ENCODE measurements at places on chromosomes 12 and 14.

GRCh38 chr14:90019824-90020523 lies 41.8 kb upstream of the KCNK13 start:
- no peak for DNase-seq

DNA sequence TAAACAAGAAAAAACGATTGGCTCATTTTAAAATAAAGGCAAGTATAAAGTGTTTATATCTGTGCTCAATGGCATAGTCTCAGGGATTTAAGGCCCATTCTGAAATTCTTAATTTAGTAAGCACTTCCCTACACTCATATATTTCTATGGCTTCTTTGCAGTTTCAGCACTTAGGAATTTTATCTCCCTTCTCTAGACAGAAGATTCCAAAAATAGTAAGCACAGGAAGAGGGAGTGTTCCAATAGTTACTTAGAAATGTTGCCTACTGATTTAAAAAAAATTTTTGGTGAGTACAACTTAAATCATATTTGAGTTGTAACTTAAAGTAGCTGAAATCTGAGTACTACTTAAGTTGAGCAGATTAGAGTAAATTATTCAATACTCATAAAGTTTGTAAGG lies 19.8 kb downstream of the INSM2 start:
- no peak for DNase-seq

DNA sequence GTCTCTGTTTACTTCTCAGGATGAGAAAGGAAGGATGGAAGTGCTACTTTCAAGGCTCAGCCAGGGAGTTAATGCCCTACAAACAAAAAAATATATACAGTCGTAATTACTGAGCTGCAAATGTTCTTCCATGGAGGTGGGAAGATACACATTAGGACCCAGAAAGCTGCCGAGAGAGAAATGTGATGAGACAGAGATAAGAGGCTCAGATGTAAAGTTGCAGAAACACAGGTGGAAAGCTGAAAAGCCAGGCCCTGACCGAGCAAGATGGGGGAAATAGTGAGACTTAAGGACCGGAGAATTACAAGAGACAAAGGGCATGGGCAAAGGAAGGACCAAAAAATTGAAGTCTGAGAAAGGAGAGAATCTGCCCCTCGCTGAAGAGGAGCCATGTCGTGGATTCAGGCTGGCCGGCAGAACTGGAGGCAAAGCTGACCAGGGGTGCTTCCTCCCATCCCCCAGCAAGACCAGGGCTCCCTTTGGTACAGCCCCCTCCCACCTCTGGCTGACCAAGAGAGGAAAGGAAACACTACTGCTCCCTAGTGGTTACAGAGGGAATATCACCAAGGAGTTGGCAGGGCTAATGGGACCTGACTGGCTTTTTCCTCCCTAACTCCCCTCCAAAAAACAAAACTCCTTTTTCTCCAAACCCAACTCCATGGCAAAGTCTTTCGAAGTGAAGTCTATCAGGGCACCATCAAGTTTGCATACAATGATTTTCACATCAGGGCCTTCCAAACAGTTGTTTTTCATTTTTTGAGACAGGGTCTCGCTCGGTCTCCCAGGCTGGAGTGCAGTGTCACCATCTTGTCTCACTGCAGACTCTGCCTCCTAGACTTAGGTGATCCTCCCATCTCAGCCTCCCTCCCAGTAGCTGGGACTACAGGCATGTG lies 12.1 kb downstream of the ZFHX2 start:
- peak; percentile 65 for DNase-seq

GRCh38 chr12:42574851-42575266 lies 14.7 kb downstream of the PRICKLE1 start:
- no peak for DNase-seq

DNA sequence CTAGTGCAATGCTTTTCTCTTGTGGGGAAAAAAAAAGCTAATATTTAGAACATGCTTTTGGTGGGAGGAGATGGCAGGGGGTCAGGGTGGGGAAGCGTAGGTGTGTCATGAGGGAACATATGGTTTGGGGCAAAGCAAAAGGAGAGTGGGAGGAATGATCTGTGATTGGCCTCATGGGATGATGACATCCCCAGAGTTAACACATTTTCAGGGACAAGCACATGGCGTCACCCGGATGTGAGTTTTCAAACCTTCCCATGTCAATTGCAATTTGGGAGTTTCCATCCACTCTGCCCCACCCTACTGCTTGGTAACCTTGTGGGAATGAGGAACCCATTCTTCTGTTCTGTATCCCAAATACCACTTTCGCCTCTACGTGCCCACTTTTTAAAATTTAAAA lies 164.2 kb downstream of the SSPN start:
- DNase-seq = no peak

GRCh38 chr14:51627313-51627712 lies 24.4 kb upstream of the FRMD6 start:
- no peak for DNase-seq

DNA sequence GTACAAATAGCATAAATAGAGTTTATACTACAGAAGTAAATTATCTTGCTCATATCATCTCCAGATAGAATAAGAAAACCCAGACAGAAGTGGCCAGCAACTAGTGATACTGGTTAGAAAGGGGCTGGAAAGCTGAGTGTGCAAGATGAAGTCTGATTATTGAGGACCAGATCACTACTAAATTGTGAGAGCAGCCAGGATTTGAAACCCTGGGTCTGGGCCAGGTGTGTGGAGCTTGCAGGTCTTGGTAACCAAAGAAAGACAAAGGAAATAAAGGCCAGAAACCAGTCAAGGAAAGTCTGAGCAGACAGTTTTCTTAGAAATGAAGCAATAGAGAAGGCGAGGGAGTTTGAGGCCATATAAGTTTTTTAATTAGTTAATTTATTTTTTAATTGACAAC lies 611.8 kb downstream of the ETNK1 start:
- no peak for DNase-seq

DNA sequence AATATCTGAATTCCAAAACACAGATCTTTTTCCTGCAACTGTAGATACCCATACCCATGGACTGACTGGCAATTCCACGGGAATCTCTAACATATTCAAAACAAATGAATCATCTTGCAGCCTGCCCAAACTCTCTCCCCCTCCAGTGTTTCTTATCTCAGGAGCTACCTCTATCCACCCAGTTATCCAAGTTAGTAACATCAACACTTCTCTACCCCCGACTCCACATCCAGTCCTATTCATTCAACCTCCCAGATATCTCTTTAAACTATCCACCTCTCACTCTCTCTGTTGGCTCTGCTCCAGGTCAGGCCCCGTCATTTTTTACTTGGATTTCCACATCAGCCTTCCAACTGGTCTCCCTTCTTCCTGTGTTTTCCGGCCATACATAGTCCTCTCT lies 6.7 kb upstream of the KCNH5 start:
- no peak for DNase-seq

DNA sequence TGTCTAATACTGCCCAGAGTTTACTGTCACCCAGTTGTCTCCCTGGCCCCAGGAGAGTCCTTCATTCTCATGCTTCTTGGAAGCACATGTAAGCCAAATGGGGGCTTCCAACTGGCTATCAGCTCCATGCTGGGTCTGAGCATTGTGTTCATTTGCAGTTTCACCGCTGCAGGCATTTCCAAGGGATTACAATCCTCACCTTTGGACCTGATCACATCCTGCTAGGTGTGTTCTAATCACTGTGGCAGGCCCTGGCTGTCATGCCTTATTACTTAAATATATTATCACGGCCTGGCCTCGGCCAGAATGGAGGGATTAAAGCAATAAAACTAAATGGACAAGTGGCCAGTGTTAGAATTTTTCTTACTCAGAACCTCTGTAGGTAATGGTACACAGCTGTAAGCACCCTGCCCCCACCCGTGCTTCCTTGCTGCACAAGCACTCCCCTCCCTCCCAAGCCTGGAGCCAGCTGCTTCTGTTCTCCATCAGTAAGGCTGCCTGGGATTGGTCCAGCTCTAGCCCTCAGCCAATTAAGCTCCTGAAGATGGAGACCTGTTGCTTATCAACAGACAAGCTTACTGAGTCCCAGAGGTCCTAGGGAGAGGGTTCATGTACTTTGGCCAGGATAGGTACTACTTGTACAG lies 175.9 kb upstream of the RBM19 start:
- DNase-seq = no peak

DNA sequence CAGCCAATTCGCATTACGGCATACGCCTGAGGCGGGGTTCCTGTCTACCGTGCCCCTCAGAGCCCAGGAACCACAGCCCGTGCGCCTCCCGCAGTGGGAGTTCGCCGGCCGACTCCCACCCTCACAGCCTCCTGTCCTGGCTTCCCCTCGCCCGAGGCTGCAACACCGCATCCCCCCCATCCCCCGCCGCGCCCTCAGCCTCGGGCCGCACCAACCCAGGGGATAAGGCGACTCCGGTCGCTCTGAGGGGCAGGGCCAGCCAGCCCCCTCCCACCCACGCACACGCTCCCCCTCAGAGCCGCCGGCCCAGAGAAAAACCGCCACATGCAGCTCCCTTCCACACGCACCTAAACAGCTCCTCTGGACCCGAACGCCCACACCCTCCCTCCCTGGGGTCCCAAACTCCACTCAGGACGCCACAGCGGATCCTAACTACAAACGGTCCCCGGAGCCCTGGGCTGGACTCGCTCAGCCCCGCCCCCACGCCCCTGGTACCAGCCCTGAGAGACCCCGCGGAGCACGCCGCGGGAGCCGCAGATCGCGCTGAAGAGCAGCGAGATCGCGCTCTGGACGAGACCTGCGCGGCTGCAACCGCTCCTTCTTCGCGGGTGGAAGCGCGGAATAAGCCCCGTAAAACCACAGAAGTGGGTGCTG lies at the start of gene C14orf39:
Gene C14orf39, minus strand, starts transcription at position 466 of the 654 bp plus-strand sequence. CDS start 985 bp downstream, outside the sequence.
- no peak for DNase-seq

GRCh38 chr12:32516230-32516629 lies 116.9 kb downstream of the FGD4 start:
- DNase-seq = no peak

- DNase-seq = no peak
Observed at GRCh38 chr12:128684352-128684751, 139.4 kb downstream of the SLC15A4 start.

- DNase-seq = no peak
Observed at GRCh38 chr14:100541621-100542560, 45.3 kb downstream of the BEGAIN start.

GRCh38 chr12:51846911-51847642 lies 1.4 kb downstream of the FIGNL2 start:
- peak; percentile 94 for DNase-seq

DNA sequence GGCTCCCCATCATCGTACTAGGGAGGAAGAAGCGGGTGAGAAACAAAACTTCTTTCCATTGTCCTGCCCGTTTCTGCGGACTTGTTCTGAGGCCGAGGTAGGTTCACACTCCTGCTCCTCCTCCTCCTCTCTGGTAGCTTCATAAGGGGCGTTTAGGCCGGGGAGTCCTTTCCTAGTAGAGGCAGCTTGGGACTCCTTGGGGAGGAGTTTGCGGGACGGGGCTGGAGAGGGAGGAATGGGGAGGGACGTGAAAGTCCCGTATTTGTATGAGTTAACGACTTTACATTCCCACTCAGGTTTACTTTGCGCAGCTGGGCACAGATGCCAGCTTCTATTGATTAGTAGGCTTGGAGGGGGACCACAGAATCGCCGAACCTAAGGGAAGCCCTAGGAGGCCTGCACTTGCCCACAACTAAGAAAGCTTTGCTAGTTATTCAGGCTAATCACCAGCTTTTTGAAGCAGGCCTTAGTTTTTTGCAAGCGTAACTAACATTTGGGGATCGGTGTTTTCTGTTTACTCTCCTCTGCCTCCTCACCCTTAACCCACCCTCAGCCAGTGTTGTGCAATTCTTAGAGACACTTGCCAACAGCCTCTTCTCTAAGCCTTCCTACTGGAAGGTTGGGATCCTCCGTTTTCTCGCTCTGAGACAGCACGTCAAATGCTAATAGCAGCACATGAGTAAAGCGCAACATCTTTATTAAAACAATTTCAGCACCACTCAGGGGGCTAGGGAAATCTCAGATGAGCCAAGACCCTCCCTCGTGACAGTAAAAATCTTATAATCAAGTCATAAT lies 499 bp downstream of the RNASE4 start:
- no peak for DNase-seq

GRCh38 chr14:94284221-94284620 lies 8.8 kb downstream of the SERPINA10 start:
- no peak for DNase-seq

Data from D721Med (cell line).